H1 (cell line): ENCODE measurements at places on chromosomes 2 and 18. TPM values are rescaled to one million over a fixed set of nuclear protein-coding genes. Genes with fewer than 3 reads are reported as not detected.
A peak's percentile ranks its signal among the peaks of the same experiment; 100 is the strongest.

DNA sequence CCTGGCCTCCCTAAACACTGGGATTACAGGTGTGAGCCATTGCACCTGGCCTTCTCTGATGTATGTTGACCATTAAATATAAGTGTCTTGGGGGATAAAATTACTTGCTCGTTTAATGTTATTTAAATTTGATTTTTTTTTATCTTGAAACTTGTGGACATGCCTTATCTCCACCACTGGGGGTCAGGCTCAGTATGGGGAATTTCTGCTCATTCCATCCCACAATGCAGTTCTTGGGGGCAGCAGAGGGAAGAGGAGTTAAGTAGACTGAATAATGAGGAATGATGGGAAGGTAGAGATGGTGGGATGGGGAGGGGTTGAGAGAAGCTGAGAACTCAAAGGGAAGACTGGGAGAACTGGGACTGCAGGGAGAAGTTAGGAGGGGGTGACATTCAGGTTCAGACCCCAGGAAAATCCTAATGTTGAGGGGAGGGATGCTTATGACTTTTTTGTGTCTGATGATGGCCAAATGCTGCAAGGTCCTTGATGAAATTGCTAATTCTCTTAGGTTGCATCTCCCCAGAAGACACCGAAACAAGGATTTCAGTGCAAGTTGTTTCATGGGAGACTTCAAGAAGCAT lies 174.2 kb downstream of the MIB1 start:
- DNase-seq: no peak

GRCh38 chr2:217186668-217187159 lies 326.9 kb upstream of the TNP1 start:
- DNase-seq: no peak

ALKAL2 gene
- total RNA-seq: 10.4 and 11.5 TPM in 2 replicates

ZNF638 gene
- total RNA-seq: 143 and 144 TPM in 2 replicates

DNA sequence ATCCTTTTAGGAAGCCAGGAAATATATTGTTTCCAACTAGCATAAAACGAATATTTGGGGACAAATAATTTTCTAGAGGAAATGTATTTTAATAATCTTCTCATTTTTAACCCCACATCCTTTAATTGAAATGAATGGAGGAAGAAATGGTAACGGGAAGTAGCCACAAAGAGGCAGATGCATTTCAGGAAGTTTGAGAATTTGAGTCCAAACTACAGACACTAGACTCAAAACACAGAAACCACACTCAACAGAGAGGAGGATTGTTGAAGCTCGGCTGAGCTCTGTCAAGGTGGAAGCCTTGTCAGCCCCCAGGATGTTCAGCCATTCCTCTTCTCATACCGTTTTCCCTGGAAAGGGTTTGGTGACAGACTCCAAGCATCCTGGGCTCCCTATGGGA lies 288.5 kb downstream of the NAPG start:
- DNase-seq: no peak

DNA sequence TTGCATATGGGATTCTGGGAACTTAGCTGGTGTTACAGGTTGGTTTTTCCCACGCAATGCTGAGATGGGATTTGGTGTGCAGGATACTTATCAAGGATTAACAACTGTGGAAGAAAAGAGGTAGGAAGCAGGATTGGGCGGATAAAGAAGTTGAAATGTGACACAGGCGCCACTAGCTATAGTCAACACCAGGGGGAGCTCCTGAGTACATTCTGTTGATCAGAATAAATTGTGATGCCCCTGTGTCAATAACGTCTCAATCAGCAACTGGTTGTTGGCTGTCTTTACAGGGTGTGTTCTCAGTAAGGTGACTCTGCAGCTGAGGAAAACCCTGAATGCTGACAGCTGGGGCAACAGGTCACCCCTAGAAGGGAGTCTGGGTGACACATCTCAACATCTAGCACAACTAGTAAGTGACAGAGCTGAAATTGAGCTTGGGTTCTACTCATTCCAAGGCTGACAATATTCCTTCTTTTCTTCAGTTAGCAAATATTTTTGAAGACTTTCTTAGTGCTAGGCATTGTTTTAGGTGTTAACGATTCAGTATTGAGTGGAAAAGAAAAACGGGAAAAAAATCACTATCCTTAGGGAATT lies 143.0 kb downstream of the ARL6IP6 start:
- peak; percentile 63 for DNase-seq

DNA sequence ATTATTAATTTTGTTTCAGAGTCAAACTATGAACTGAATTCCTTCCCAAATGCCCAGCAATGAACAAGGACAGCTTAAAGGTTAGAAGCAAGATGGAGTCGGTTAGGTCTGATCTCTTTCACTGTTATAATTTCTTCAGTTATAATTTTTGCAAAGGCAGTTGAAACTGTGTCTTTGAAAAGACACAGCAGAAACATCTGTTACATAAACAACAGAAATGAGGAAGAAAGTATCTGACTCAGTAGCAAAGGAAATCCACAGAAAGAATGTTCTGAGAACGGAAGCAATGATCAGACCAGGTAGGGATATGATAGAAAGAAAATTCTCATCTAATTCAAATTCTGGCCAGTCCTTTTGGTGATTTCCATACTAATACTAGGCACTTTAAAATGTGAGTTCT lies 5.2 kb upstream of the RMC1 start:
- DNase-seq: no peak

PIK3C3 gene
- total RNA-seq: 47.4 and 51.4 TPM in 2 replicates

GRCh38 chr18:72727776-72728175 lies 140.0 kb downstream of the NETO1 start:
- no peak for DNase-seq

- no peak for DNase-seq
These were observed 429.4 kb downstream of the ERBB4 start for GRCh38 chr2:212109217-212109616.

WNT10A gene
- not detected in 2 replicates for total RNA-seq

PJVK gene
- 2.3 and 2.4 TPM in 2 replicates for total RNA-seq

DNA sequence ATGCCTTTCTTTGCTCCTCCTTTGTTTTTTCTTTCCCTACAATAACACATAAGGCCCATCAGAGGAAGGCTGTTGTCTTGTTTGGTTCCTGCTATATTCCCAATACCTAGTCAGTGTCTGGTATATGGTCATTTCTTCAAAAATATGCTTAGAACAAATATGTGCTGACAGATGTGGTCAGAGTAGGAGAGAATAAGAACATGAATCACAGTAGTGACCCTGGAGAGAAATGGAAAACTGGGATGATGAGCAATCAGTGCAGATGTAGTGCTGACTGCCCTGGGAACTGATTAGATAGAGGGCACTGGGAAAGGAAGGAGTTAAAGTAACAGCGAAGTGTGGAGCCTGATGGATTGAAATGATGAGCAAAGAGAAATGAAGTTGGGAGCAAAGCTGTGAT lies 189.4 kb upstream of the LHCGR start:
- DNase-seq: no peak

- no peak for DNase-seq
These were observed 804.3 kb upstream of the ACVR2A start for GRCh38 chr2:147040298-147041120.

DNA sequence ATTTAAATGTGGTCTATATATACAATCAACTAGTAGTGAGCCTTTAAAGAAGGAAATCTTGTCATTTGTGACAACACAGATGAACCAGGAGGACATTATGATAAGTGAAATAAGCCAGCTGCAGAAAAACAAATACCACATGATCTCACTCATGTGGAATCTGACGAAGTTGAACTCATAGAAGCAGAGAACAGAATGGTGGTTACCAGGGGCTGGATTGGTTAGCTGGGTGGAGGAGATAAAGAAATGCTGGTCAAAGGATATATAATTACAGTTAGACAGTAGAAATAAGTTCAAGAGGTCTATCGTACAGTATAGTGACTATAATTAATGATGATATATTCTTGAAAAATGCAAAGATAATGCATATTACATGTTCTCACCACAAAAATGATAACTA lies 267.9 kb downstream of the FBXO15 start:
- no peak for DNase-seq

DNA sequence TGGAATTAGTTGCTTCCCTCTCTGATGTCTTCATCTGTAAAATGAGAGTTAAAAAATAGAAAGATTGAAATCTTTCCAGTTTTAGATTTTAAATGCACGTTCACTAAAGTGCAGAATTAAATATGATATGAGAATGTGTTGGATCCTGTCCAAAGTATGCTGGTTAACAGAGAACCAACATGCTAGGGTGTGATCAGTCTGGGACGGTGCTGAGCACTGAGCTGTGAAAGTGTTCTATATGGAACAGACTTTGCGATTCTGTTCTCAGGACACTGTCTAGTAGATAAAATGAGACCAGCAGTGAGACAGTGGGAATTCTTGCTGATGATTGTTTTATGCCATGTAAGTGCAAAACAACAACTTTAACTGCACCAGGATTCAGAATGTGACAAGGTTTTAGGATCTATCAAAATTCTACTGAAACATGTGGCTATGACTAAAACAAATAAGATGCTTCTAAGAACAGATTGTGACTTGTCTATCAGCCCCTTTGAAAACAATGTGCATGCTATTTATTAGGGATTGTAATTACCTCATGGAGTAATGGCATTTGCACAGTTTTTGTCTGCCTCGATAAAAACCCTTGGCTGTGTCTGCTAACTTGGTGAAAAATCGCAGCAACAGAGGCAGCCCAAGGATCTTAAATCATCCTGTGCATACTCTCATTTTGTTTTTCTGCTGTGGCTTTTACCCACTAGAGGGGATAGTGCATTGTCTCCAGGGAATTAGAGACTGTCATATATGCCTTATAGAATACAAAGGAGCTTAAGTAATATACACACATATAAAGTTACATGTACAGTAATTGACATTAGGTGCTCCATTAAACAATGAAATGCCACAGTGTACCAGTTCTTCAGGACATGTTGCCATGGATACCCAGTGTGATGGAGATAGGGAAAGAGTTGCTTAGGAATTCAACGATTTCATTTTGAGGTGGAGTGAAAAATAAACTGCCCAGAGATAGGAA lies 55.1 kb downstream of the MAP3K20 start:
- DNase-seq: no peak

DNA sequence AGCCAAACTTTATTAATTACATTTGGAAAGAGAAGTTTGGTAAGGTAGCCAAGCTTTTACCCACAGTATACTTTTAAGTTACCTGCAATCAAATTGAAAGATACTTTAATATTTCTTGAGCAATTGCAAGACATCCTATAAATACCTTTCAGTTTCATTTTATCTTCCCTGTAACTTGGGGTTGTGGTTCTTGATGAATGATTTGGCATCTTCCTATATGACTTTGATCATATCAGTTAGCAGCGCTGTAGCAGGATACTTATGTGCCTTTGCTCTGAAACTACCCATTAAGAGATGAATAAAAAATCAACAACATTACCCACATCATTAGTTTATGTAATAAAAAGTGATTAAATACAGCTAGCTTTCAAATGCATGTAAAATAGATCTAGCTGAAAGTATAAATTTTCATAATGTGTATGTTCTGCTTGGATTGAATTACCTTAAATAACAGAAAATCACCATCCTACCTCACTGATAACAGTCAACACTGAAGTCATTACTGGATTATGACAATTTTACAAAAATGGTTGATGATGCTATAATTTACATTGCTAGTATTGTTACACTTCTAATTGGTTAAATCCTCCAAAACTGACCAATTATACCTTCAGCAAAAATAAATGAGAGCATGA lies 50.4 kb downstream of the MMADHC start:
- DNase-seq: no peak

GRCh38 chr2:204505946-204506345 lies 39.3 kb upstream of the PARD3B start:
- no peak for DNase-seq

DNA sequence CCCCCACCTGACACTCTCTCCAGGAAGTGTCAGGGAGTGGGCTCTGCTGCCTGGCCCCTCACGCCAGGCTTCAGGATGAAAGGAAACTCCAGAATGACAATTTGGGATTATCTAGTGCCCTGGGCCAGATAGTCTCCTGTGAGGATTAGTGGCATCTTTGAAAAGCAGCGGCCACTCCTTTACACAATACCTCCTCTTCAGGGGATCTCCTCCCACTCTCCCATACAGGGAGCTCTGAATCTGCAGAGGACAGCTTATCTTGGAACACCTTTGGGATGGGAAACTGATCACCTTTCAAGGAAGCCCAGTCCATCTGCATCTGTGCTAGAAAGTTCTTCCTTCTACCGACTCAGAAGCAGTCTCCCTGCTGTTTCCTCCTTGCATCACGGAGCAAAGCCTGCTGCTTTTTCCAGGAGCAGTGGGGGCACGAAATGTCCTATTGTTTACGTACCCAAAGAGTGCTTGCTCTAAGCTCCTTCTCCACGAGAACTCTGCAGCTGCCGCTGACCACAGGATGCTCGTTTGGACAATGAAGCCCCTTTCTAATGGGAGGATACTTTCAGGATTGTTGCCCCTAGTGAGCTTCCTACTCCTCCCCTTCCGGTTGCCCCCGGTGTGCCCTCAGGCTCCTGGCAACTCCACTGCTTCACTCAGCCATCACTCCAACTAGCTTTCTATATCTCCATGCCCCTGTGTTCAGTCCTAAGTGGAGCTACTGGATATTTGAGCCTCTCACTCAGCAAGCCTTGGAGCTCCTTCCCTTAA lies 31.5 kb downstream of the SIX3 start:
- no peak for DNase-seq

ACOXL gene
- total RNA-seq: 20.6 and 20.8 TPM in 2 replicates

DNA sequence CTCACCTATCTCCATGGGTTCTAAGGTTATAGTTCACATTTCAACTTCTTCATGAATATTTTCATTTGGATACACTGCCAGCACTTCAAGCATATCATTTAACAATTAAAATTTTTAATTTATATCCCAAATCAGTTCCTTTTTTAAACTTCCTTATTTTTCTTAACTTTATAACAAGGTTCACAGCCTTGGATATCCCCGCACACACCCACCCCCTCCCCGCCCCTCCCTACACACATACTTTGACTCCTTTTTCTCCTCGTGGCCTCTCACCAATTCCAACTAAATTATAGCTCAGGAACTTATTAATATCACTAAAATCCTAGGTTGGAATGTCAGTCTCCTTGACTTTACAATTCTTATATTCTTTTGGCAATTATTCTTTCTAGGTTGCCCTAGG lies 163.6 kb upstream of the SETBP1 start:
- no peak for DNase-seq

GRCh38 chr2:39703181-39703872 lies 37.6 kb downstream of the TMEM178A start:
- no peak for DNase-seq

- no peak for DNase-seq
These were observed 256.3 kb downstream of the LRRTM1 start for GRCh38 chr2:80048296-80048695.

- no peak for DNase-seq
These were observed 378.6 kb upstream of the CWC22 start for GRCh38 chr2:180385601-180386201.

CELF4 gene
- total RNA-seq: 3.3 and 3.4 TPM in 2 replicates

GRCh38 chr2:70930371-70931329 lies 5.0 kb upstream of the ATP6V1B1 start:
- no peak for DNase-seq

DNA sequence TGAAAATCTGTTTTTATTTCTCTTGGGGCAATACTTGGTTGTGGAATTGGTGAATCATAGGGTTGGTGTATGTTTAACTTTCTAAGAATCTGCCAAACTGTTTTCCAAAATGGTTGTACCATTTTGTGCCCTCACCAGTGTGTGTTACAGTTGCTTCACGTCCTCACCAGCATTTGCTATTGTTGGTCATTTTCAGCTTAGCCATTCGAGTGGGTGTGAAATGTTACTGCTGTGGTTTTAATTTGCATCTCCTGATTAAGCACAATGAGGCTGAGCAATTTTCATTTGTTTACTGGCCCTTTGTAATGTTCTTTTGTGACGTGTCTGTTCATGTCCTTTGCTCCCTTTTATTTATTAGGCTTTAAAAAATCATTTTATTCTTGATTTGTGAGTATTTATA lies 49.7 kb downstream of the FOSL2 start:
- no peak for DNase-seq

- no peak for DNase-seq
These were observed 261.5 kb downstream of the CELF4 start for GRCh38 chr18:37304012-37304680.

- no peak for DNase-seq
These were observed 1.1 kb downstream of the PDIA6 start for GRCh38 chr2:10811517-10811916.
